ENCODE measurements at places on chromosomes 7 and 10.

- DNase-seq, result no peak
Measured at GRCh38 chr7:34844936-34845665, 187.1 kb downstream of the NPSR1 start.

DNA sequence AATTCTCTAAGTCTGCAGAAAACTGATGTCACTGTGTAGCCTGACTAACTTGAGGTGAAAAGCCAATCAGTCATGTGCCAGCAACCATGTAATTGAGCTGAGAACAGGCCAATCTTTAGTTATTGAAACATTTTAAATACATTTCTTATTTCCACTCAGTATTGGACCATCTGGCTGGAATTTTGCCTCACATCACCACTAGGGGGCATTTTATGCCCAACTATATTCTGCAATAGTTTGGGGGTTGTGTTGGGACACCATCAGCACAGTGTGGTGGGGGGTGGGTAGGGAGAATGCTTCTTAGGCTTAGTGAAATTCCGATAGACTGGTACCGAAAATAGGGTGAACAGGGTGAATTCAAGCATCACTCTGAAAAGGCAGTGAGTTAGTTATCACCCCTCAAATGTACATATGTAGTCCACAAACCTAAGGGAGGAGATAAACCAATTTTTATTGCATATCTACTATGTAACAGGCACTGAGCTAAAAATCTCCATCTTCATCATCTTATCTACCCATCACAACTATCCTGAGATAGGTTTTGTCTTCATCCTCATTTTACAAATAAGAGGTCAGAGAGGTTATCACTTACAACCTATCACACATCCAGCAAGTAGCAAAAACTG is 17.8 kb downstream of the NPSR1 start:
- peak; percentile 7 for DNase-seq

DNA sequence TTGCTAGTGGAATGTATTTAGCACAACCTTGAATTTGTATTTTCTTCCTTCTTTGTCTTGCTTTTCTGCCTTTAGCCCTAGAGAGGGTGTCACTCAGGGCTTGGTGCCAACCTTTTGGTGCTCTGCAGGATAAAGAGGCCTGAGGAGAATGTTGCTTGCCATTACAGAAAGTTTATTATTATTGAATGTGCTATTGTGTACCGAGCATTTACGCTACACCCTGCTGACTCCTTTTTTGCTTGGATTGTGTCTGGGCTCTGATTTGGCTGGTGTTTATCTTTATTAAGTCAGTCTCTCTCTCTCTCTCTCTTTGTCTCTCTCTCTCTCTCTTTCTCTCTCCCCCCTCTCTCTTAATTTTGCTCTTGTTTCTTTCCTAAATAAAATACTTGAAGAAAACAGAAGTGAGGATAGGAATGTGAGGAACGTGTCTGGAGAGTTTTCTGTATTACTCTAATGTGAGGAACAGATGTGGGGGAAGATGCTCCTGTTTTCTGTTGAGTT is 284.4 kb upstream of the PHYHIPL start:
- peak; percentile 51 for DNase-seq

DNA sequence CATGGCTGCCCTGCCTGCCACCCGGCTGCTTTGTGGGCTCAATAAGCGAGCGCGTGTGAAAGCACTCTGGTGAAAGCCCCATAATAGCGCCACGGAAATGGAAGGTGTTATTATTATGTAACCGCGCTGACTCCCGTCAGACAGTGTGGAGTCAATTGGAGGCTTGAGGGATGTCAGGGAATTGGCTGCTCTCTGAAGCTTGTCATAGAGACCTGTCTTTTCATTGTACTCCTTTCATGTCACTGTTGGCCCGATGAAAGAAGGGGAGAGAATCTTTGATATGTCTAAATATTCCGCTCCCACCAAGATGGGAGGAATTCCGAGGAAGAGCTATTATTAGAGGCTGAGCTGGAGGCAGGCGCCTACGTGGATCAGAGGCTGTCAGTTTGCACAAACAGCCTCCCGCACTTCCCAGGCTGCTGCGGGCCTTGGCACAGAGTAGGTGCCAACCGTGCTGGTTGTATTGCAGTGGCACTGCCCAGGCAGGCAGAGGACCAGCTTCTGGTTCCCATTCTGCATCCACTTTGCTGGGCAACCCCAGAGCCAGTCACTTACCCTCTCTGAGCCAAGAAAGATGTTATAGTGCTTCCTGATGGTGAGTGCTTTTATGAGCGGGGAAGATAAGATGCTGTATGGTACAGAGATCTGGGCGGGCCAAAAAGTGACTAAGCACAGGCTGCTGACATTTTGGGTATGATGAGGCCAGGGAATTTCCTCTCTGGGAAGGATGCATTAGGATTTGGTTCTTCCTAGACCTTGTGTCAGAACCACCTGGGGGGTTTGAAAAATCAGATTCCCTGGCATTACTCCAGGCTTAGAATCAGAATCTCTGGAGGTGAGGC is 151.4 kb downstream of the RPS24 start:
- no peak for DNase-seq

DNA sequence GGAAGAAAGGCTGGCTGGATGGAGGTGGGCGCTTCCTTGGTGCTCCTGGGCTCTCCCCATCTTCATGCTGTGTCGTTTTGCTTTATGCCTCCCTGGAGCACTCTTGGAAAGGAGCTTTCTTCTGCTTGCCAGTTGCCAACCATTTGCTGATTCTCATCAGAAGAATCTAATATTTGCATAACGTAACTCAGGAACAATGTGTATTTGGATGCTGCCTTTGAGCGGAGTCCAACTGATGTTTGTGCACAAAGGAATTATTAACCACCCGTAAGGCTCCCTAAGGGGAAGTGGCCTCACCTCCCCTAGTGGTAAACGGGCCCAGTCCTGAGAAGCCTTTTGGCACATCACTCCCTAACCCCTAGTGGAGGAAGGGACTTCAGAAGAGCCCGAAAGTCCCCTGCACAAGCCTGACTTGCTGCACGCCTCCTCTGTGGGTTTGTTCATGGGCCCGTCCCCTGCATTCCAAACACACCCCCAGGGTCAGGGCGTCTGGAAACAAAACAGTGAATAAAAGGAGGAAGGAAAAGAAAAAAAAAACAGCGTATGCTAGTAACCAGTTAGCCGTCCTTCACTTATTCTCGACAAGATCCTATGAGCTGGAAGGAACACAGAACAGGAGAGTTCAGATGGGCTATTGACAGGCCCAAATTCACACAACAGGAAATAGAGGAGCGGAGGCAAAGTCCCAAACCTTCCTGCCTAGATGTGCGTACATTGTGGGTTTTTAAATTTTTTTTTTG is 602.2 kb downstream of the LRMDA start:
- peak; percentile 42 for DNase-seq

DNA sequence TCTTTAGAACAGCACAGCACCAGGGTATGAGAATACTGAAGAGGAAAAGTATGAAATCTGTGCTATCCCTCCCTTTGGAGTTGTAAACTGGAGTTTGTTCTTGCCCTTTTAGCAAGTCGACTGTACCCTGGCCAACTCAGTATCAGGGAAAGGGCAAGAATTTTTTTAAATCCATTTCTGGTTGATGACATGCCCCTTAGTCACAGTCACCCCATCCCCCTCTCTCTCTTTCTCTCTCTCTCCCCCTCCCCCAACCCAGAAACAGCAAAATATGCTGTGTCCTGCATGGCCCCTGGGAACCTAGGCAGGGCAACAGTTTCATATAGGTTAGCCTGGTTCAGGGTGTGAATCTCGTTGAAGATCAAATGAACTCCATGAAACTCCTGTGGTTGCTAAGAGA is 177.7 kb upstream of the ADO start:
- peak; percentile 72 for DNase-seq

- no peak for DNase-seq
Measured at GRCh38 chr10:3814838-3815220, 29.8 kb upstream of the KLF6 start.

- DNase-seq, result no peak
Measured at GRCh38 chr7:141597966-141598365, 46.8 kb downstream of the AGK start.

Data from fibroblast of skin of right quadriceps (primary cell).